ENCODE measurements at places on chromosomes 7 and 10.

DNA sequence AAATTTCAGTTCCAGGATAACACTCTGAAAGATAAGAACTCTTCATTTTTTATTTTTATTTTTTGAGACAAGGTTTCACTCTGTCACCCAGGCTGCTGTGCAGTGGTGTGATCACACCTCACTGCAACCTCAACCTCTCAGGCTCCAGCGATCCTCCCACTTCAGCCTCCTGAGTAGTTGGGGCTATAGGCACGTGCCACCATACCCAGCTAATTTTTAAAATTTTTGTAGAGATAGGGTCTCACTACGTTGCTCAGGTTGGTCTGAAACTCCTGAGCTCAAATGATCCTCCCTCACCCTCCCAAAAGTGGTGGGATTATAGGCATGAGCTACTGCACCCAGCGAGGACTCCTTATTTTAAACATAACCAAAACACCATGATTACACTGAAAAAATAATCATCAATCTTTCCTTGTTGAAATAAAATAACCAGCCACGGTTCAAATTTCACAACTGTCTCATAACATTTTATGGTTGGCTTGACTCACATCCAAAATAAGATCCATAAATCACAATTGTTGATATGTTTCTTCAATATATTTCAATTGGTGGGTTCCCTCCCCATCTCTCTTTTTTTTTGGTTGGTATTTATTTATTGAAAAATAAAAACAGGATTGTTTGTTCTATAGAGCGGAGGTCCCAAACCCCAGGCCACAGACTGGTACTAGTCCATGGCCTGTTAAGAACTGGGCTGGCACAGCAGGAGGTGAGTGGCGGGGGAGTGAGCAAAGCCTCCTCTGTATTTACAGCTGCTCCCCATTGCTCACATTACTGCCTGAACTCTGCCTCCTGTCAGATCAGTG, 60.1 kb upstream of the FAM171A1 start:
- H3K4me1 ChIP-seq: no peaks in the 10 kb centered on the region
- no peaks in the 10 kb centered on the region for H3K36me3 ChIP-seq
- no peak overlapping the region for H3K4me3 ChIP-seq
- no peaks in the 10 kb centered on the region for H3K27me3 ChIP-seq
- no peak for DNase-seq

- H3K4me1 ChIP-seq: peaks cover 8% of the 10 kb centered on the region
- H3K27ac ChIP-seq: no peak overlapping the region
- no peaks in the 10 kb centered on the region for H3K36me3 ChIP-seq
- H3K4me3 ChIP-seq: no peak overlapping the region
- no peak for DNase-seq
These were observed 80.4 kb downstream of the UBE3C start for GRCh38 chr7:157219154-157219553.

DNA sequence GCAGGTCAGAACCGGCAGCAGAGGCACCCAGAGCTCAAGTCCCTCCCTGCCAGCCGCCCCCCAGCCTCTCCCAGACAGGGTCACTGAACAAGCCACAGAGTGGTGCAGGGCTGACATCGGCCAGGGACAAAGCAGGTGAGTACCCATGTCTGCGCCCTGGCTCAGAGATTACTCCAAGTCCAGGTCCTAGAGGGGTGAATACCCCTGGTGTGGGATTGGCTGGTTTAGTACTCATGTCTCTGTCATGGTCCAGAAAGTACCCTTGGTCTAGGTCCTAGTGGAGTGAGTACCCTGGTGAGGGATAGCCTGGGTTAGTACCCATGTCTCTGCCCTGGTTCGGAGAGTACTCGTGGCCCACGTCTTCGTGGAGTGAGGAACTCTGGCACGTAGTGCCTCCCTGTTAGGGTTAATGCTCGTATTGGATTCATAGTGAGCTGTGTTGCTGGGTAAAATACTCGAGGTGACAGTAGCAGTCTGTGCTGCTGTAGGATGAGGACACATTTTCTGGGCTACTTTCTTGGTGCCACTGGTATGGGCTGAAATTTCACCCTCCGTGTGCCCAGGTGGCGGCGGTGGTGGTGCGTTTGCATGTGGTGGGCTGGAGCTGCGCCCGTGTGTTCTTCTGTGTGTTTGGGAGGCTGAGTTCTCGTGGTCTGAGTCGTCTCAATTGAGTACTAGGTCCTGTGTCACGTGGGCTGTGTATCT, 25.5 kb upstream of the KNDC1 start:
- no peak overlapping the region for H3K4me3 ChIP-seq
- H3K27ac ChIP-seq: no peak overlapping the region
- H3K4me1 ChIP-seq: peaks cover 3% of the 10 kb centered on the region
- H3K27me3 ChIP-seq: no peaks in the 10 kb centered on the region
- DNase-seq: no peak
- no peaks in the 10 kb centered on the region for H3K36me3 ChIP-seq

GRCh38 chr7:36002900-36003299, 150.2 kb upstream of the EEPD1 start:
- H3K27me3 ChIP-seq: no peaks in the 10 kb centered on the region
- no peaks in the 10 kb centered on the region for H3K4me1 ChIP-seq
- H3K4me3 ChIP-seq: no peak overlapping the region
- no peak for DNase-seq

DNA sequence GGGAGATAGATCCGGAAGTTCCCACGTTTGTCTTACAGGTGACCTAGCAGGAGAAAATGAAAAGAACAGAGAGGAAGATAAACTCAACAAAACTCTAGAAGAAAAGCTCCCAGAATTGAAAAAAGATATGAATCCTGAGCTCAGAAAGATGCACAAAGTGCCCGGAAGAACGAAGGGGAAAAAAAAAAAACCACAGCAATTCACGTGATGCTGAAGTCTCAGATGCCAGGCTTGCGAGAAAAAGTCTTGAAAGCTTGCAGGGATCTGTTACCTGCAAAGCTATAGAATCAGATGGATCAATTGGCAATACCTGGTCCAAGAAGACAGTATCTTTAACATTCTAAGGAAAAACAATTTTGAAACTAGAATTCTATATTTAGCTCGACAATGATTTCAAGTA, 33.5 kb downstream of the CARD11 start:
- H3K27ac ChIP-seq: peak overlapping the region; percentile 32
- H3K36me3 ChIP-seq: peaks cover 49% of the 10 kb centered on the region
- H3K27me3 ChIP-seq: no peaks in the 10 kb centered on the region
- DNase-seq: no peak
- no peak overlapping the region for H3K4me3 ChIP-seq

- no peaks in the 10 kb centered on the region for H3K4me1 ChIP-seq
- no peaks in the 10 kb centered on the region for H3K36me3 ChIP-seq
- H3K27me3 ChIP-seq: no peaks in the 10 kb centered on the region
- DNase-seq: no peak
- H3K27ac ChIP-seq: no peak overlapping the region
These were observed 6.7 kb upstream of the LRGUK start for GRCh38 chr7:134120405-134120804.

GRCh38 chr7:31323101-31323500, 17.4 kb downstream of the NEUROD6 start:
- no peak overlapping the region for H3K4me3 ChIP-seq
- H3K27me3 ChIP-seq: no peaks in the 10 kb centered on the region
- H3K4me1 ChIP-seq: no peaks in the 10 kb centered on the region
- H3K27ac ChIP-seq: no peak overlapping the region
- no peak for DNase-seq
- H3K36me3 ChIP-seq: no peaks in the 10 kb centered on the region

DNA sequence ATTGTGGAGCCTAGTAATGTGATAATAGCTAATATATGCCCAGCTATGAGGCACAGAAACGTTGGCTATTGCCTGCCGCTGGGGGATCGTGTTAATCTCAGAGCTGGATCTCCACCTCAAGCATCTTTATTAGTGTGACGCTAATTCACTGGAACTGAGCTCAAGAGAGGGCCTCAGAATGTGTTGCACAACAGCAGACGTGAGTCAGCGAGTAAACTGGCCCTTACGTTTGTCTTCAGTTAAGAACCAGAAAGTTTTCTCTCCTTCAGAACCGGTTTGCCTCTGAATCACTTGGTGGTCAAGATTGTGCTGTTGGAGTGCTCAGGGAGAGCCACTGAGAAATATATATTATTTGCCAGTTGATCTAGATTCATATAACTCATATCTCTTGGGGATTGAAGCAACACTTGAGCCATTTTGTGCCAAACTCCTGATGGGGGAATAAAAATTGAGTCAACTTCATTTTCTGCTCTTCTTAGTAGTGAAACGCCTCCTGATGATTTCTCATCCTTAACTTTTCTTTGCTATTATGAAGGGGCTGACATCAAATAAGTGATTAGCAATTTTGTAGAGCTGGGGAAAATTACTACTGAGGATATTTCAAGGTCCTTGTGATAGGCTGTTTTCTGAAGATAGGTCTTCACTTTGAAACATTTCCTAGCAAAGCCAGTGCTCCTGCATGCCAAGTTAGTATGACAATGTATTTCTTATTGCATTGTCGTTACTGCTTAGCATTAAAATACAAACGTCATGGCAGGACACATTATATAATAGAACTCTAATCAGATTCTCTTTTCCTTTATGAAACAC, 22.3 kb downstream of the BZW2 start:
- H3K27ac ChIP-seq: no peak overlapping the region
- no peak for DNase-seq
- H3K36me3 ChIP-seq: peaks cover 7% of the 10 kb centered on the region
- H3K27me3 ChIP-seq: no peaks in the 10 kb centered on the region
- H3K4me1 ChIP-seq: no peaks in the 10 kb centered on the region
- no peak overlapping the region for H3K4me3 ChIP-seq

DNA sequence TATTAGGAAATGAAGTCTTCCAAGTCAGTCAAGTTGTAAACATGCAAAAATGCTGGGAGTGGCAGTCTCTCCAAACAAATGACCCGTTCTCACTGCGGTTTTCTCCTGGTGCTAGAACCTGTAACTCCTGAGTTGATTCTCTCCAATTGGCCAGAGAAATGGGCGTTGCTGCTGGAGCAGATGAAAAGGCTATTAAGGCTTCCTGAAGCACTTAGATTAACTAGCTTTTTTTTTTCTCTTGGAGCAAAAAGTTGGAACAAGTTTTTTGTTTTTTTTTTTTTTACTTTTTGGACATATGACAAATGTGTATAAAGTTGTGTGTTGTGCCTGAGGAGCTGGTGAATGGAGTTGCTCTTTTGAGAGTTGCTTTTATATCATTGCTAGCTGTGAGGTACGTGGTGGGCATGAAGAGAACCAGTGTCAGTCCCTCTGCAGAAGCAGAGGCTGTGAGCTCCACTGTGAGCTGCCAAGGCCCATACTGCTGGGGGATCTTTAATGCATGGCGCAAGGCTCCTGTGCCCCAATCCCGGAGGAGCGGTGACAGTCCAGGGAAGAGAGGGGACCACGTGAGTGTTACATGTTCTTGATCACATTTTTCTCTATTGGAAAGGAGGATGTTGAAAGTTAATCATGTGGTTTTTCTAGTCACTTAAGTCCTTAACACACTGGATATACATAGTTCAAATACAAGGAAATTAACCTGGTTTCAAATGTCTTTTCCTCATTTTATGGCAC, 393.6 kb upstream of the GALNT17 start:
- H3K36me3 ChIP-seq: no peaks in the 10 kb centered on the region
- H3K27ac ChIP-seq: no peak overlapping the region
- no peak overlapping the region for H3K4me3 ChIP-seq
- DNase-seq: no peak
- no peaks in the 10 kb centered on the region for H3K27me3 ChIP-seq

GRCh38 chr7:84194484-84195271, at the start of gene SEMA3A:
Gene SEMA3A, minus strand, starts transcription at chr7:84194789. Its CDS starts 203 bp downstream, at chr7:84194586.
- H3K4me1 ChIP-seq: no peaks in the 10 kb centered on the region
- H3K36me3 ChIP-seq: no peaks in the 10 kb centered on the region
- H3K4me3 ChIP-seq: peak within 1 kb of the TSS; percentile 16
- H3K27me3 ChIP-seq: no peaks in the 10 kb centered on the region

- H3K27ac ChIP-seq: no peak overlapping the region
- H3K4me3 ChIP-seq: no peak overlapping the region
- no peak for DNase-seq
These were observed 1672.9 kb downstream of the REEP3 start for GRCh38 chr10:65194126-65194525.

DNA sequence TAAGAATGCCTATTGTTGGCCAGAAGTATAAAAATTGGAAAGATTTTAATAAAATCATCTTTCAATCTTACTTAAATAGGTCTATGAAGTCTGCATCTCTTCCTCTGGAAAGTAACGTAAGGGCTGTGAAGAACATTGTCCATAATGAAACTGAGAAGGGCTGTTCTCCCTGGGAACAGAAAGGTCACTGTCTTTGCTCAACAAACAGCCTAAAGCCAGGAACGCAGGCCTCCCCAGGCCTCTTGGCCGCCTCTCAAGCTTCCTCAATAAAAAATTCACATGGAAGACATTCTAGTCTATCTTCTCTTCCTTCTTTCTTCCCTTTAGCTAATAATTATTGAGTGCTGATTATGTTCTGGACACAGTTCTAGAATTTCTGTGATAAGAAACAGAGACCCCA, 9.1 kb upstream of the IDI2 start:
- no peaks in the 10 kb centered on the region for H3K36me3 ChIP-seq
- DNase-seq: no peak
- H3K27me3 ChIP-seq: no peaks in the 10 kb centered on the region
- H3K27ac ChIP-seq: no peak overlapping the region
- no peaks in the 10 kb centered on the region for H3K4me1 ChIP-seq
- H3K4me3 ChIP-seq: no peak overlapping the region

DNA sequence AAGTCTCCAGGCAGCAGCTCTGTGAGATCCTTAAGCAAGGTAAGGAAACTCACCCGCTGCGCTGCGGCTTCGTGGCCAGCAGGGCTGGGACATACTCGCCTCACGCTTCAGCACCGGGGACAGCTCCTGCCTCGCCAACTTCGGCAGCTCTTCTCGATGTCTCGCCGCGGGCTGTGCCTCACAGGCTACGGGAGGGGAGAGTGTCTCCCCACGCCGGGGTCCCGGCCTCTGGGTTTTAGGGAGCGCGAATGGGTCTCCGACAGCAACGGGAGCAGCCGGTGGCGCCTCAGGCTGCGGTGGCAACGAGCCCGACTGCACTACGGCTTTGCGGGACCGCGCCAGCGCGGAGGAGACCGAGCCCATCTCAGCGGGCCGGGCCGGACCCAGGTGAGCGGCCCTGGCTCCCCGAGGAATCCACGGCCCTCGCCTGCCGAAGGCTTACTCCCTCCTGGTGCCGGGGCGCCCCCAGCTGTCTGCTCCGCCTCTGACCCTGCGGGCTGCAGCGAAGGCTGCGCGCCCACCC, 62.4 kb downstream of the LSM5 start:
- H3K4me3 ChIP-seq: no peak overlapping the region
- no peaks in the 10 kb centered on the region for H3K36me3 ChIP-seq
- no peak overlapping the region for H3K27ac ChIP-seq
- DNase-seq: peak; percentile 40
- H3K27me3 ChIP-seq: peaks cover 29% of the 10 kb centered on the region

DNA sequence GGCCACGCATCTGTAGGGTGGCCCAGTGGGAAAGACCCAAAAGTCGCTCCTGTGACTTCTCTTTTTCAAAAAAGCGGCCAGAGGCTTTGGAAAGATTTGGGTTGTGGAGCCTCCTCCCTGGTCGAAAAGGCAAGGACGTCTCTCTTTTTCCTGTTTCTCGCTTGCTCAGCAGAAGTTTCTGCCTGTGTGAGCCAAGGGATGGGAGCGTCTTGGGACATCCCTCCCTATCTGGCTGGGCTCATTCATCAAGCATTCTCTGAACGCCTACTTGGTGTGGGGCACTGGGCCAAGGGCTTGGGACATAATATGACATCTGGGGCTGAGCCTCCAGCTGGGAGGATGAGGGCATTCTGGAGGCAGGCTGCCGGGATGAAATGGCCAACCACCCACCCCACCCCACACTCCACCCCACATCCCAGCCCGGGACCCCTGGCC, 120.9 kb downstream of the C10orf105 start:
- no peaks in the 10 kb centered on the region for H3K27me3 ChIP-seq
- no peak overlapping the region for H3K27ac ChIP-seq
- no peak overlapping the region for H3K4me3 ChIP-seq
- no peak for DNase-seq

GRCh38 chr10:88114368-88114767, 250.9 kb downstream of the PTEN start:
- no peaks in the 10 kb centered on the region for H3K27me3 ChIP-seq
- H3K36me3 ChIP-seq: no peaks in the 10 kb centered on the region
- peaks cover 94% of the 10 kb centered on the region for H3K4me1 ChIP-seq
